ENCODE measurements at places on chromosomes 4 and X.
A peak's percentile ranks its signal among the peaks of the same experiment; 100 is the strongest.

- DNase-seq = no peak
Observed at GRCh38 chr4:121824950-121825349, 1.3 kb upstream of the CCNA2 start.

GRCh38 chrX:72713130-72713529 lies 976 bp downstream of the PHKA1 start:
- peak; percentile 1 for DNase-seq

GRCh38 chr4:3760346-3760745 lies 5.8 kb upstream of the ADRA2C start:
- no peak for DNase-seq

GRCh38 chr4:56077676-56078075 lies 128.9 kb downstream of the CEP135 start:
- no peak for DNase-seq

DNA sequence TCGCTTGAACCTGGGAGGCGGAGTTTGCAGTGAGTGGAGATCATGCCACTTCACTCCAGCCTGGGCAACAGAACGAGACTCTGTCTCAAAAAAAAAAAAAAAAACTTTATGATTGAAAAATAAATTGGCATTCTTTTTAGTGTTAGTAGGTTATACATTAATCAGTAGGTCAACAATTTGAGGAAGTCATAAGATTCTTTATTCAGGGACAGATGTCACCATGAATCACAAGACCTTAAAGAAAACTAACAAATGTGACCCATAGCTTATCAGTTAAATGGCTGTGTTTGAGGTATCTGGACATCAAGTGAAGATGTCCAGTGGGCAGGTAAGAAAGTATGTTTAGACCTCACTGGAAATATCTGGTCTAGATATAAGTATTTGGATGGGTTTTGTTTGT lies 9.3 kb upstream of the PRMT9 start:
- DNase-seq = no peak

DNA sequence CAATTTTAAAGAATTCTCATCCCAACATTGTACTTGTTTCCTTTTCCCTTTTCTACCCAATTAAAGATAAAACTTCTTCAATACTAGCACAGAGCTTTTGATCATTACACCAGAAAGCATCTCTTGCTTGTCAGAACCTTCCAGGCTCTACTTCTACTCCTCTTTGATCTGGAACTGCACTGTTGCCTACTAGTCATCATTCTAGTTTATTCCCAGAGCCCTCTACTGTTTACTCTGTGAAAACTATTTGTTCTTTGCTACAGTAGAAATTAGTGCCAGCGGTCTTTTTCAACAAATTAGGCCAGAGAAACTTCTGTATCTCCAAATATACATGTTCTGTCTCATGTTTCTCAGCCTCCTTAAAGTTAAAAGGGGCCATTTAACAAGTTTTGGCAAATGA lies 46.8 kb upstream of the TMPRSS11F start:
- no peak for DNase-seq

DNA sequence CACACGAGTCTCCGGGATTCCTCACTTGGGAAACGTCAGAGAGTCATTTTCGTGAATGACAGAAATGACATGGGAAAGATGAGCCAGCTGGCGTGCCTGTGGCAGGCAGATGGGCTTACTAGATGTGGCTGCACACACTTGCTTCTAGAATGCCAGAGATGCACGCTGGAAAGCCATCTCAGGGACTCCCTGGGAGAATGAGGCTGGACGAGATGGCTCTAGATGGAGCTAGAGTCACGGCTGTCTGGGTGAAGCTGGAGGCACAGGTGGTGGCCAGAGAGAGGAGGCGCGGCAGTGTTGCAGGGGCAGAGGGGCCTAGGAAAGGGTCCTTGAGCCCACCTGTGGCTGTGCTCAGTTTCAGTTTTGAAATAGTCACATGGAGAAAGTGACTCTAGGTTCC lies 26.0 kb downstream of the TKTL1 start:
- no peak for DNase-seq

GRCh38 chr4:105715692-105716278 lies 7.2 kb downstream of the GSTCD start:
- peak; percentile 64 for DNase-seq

- DNase-seq = no peak
Observed at GRCh38 chr4:8515316-8516060, 64.7 kb upstream of the GPR78 start.

- no peak for DNase-seq
Observed at GRCh38 chr4:133424605-133425004, 275.5 kb downstream of the PCDH10 start.

GRCh38 chrX:105314458-105314857 lies 94.0 kb upstream of the TEX13A start:
- peak; percentile 57 for DNase-seq

DNA sequence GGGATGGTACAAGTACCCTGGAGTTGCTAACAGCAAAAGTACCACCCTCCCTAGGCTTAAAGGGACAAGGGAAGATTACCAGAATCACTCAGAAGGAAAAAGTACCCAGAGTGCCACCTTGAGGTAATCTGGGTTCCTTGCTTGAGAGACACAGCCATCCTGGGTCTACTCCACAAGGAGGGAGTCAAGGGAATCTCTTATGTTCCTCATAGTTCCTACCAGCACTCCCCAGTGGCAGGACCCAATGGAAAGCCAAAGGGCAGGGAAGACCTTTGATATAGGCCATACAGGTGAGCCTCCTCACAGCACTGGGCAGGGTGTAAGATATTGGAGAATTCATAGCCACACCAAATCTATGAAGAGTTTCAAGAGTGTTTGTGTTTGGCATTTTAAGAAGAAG lies 5.7 kb downstream of the IL2 start:
- DNase-seq = no peak

DNA sequence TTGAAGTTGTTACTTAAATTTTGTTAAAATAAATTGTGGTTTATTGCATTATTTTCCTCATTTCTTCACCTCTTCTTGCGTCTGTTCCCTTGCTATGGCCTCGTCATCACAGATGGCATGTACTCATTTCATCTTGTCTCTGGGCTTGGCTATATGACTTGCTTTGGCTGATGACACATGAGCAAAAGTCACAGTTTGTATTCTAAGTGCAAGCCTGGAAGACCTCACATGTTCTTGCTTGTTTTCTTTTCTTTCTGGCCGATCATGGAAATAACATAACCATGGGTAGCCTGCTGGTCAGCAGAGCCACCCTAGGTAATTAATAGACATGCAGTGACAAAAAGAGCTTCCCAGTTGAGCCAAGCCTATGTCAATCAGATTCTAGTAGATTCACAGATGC lies 527.9 kb downstream of the SPRY1 start:
- peak; percentile 44 for DNase-seq

- DNase-seq = no peak
Observed at GRCh38 chrX:17613979-17614588, 123.2 kb upstream of the SCML1 start.

DNA sequence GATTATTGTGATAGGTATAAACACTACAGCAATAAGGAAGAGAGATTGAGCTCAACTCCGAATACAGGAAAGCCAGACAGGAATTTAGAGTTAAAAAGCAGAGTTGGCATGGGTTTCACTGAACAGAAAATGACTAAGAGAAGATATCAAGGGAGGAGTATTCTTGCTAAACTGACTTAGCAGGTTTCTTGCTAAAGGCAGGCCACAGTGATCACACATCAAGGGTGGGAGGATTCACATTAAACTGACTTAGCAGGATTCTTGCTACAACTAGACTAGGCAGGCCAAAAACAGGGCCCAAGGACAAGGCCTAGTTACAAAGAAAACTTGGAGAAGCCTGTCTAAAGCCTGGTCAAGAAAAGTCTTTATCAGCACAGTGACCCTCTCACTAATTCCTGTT lies 195.1 kb downstream of the MAGEB5 start:
- DNase-seq = peak; percentile 4

DNA sequence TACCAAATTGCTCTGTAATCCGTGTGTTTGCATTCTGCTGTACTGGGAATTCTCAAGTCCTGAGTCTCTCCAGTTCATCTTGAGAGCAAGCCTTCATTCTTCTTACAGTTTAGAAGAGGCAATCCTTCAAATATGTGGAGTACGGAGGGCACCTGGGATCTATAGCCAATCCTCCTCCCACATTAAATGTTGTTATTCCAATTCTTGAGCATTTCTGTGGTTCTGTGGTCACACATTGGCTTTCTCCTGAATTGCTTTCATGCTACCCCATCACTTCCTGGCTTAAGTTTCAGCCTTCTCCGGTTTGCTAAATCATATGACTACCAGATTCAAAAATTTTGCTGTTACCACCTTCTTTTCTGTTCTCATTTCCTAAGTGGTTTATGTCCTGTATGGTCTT lies 611.1 kb downstream of the PCDH19 start:
- DNase-seq = no peak

GRCh38 chr4:68951078-68951805 lies at the start of gene UGT2A3:
Gene UGT2A3 (minus strand): TSS chr4:68951804. CDS start chr4:68951760, 44 bp downstream.
- DNase-seq = no peak

DNA sequence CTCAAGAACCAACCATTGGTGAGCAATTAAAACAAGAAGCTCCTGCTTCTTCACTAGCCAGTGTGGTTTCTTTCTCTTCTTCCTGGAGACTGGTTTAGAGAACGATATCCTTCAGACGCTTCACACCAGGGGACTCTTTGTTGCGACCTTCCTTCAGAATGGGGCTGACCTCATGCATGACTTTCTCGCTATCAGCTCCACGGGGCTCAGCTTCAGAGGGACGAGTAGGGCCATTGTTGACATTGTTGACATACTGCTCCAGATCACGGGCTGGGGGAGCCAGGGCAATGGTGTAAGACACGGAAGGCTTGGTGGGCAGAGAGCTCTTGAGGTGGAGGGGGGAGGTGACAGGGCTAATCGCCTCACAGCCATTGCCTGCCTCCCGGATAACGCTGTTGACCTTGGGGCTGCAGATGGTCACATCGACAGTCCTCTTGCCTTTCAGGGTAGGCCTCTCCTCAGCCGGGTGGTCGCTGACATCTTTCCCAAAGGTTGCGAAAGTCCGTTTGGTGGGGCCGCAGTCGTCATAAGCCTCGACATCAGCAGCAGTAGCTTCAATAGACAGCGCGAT lies 113.8 kb downstream of the PCDH19 start:
- DNase-seq = no peak

GRCh38 chr4:629915-630641 lies 4.7 kb downstream of the PDE6B start:
- no peak for DNase-seq

- no peak for DNase-seq
Observed at GRCh38 chr4:38111717-38112116, 151.5 kb downstream of the PTTG2 start.

DNA sequence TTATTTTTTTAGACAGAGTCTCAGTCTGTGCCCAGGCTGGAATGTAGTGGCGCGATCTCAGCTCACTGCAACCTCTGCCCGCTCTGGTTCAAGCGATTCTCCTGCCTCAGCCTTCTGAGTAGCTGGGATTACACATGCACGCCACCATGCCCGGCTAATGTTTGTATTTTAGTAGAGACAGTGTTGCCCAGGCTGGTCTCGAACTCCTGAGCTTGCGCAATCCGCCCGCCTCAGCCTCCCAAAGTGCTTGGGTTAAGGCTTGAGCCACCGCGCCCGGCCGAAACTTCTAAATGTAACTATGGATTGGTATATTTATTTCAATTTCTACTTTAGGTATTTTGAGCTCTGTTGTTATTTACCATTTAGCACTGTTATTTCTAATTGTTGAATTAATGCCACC lies 79.4 kb downstream of the FAM193A start:
- no peak for DNase-seq

GRCh38 chr4:157358439-157358838 lies 137.9 kb downstream of the GRIA2 start:
- no peak for DNase-seq

DNA sequence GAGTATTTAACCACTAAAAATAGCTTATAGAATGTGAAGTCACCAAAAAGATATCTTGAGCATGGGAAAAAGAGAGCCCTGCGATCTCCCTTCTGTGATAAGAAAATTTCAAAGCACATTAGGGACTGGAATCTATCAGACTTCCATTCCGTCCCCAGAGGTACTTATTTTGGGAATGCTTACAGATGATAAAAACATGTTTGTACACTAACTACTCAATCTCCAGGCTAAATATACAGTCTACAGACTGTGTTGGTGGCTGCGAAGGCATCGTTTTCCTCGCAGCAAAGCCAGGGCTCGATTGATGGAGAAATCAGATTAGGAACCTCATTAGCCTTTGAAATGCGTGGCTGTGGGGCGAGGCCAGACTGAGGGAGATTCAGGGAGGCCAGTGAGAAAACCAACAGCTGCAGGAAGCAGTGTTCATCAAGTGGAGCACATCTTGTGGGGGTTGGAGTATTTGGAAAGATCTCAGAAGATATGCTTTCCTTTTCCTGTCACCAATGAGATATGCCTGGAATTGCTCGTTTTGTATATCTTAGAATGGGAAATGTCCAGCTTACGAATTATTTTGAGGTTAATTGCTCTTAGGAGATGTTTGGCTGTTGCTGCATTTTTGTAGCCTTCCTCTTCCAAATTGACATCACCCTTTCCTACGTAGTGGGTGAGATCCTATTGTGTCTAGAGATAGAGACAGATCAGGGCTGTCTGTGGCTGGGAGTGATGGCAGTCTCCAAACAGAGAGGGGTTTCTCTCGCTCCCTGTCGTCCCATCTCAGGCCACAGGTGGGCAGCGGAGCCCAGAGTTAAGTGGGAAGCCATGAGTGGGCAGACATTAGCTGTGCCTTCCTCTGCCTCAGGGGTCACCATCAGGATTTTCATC lies 224.9 kb upstream of the FAT1 start:
- no peak for DNase-seq

GRCh38 chrX:17990532-17990931 lies 129.4 kb upstream of the RAI2 start:
- no peak for DNase-seq

GRCh38 chr4:8028368-8028767 lies 88.7 kb upstream of the AFAP1 start:
- DNase-seq = no peak

- DNase-seq = no peak
Observed at GRCh38 chrX:15382813-15383212, 1.4 kb downstream of the VEGFD start.

- DNase-seq = peak; percentile 80
Observed at GRCh38 chr4:123398853-123399626, 2.4 kb downstream of the SPRY1 start.

DNA sequence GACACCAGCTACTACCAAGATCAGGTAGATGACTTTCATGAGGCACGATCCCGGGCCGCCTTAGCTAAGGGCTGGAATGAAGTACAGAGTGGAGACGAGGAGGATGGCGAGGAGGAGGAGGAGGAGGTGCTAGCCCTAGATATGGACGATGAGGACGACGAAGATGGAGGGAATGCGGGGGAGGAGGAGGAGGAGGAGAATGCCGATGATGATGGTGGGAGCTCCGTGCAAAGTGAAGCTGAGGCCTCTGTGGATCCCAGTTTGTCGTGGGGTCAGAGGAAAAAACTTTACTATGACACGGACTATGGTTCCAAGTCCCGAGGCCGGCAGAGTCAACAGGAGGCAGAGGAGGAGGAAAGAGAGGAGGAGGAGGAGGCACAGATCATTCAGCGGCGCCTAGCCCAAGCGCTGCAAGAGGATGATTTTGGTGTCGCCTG lies 481 bp downstream of the UTP3 start:
- DNase-seq = no peak

- no peak for DNase-seq
Observed at GRCh38 chr4:40301603-40302002, 33.5 kb upstream of the CHRNA9 start.

GRCh38 chrX:23795221-23795620 lies 12.2 kb downstream of the SAT1 start:
- no peak for DNase-seq

Data from endothelial cell of umbilical vein (primary cell).